ENCODE measurements at places on chromosomes 16 and 17. TPM values are rescaled to one million over a fixed set of nuclear protein-coding genes. Genes with fewer than 3 reads are reported as not detected.

DNA sequence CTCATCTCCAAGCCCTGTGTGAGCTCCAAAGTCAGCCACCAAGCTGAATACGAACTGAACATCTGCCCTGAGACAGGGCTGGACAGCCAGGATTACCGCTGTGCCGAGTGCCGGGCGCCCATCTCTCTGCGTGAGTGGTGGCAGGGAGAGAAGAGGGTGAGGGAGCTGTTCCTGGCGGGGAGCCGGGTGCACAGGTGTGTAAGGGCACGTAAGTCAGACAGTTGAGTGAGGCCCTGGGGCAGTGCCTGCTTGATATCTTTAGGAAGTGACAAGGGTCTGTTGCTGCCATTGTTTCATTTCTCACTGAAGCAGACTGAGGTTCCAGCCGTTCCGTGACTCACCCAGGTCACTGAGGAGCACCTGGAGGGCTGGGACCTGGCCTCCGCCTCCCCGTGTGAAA lies 12.4 kb downstream of the DEF8 start:
- no peak for DNase-seq

- DNase-seq, result no peak
Measured at GRCh38 chr17:82358465-82359350, at the start of gene TEX19. TEX19 (plus strand) TSS chr17:82359247; CDS start chr17:82362151, 2,904 bp downstream.

Gene CDH5
- not detected for total RNA-seq

Gene CSH1
- total RNA-seq, result 11.3 TPM

DNA sequence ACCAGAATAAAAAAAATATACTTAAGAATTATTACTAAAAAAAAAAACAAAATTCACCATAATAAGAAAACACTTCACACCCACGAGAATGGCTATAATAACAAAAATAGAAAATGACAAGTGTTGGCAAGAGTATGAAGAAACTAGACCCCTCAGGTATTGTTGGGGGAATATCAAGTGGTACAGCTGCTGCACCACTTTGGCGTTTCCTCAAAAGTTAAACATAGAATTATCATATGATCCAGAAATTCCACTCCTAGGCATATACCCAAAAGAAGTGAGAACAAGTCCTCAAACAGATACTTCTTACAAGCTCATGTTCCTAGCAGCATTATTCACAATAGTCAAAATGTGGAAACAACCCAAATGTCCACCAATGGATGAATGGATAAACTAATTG lies 26.3 kb downstream of the AMFR start:
- DNase-seq, result no peak
